ENCODE measurements at places on chromosomes 16 and 17. TPM values are rescaled to one million over a fixed set of nuclear protein-coding genes. Genes with fewer than 3 reads are reported as not detected.
A peak's percentile ranks its signal among the peaks of the same experiment; 100 is the strongest.

- no peak for DNase-seq
Observed at GRCh38 chr17:58822148-58823050, 66.7 kb downstream of the PPM1E start.

DNA sequence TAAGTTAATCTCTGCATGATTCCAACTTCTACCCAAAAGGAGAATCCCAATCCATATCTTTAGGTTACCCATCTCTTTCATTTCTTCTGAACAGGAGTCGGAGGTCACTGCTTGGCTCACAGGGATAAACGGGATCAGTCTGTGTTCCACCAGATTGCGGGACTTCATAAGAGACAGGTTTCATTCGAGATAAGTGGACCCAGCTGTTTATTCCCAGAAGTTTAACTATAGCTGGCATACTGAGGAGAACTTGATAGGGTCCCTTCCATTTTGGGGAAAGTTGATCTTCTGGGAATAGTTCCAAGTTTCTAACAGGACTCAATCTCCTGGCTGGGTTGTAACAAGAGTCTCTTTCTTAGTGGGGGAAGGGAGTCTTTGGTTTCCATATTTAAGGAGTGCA, 45.4 kb upstream of the ARL4D start:
- no peak for DNase-seq

GRCh38 chr17:82601447-82602000, 46.7 kb downstream of the WDR45B start:
- no peak for DNase-seq

DNA sequence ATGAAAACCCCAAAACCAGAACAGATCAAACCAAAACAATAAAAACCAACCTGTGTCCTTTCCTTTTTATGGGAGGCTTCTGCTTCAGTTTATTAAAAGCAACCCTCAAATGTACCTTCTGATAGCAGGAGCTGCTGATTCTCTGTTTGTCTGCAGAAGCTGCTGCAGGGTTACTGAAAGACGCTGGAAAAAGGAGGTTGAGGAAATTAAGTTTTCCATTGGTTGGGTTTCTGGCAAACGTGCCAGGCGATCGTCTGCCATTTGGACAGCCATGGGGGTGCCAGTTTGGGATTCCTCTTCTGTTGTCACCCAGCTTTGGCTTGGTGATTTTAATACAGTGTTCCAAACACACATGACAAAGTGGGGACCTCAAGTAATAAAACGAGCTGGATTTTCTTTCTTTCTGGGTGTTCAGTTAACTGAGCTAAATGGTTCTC, 185.4 kb upstream of the ZFHX3 start:
- DNase-seq, result no peak

- DNase-seq, result no peak
Observed at GRCh38 chr17:51258756-51259563, 889 bp downstream of the MBTD1 start.

GRCh38 chr16:11306997-11307638, 26.0 kb upstream of the PRM1 start:
- DNase-seq, result no peak

GRCh38 chr16:65500007-65500406, 378.1 kb upstream of the CDH11 start:
- DNase-seq, result no peak

DNA sequence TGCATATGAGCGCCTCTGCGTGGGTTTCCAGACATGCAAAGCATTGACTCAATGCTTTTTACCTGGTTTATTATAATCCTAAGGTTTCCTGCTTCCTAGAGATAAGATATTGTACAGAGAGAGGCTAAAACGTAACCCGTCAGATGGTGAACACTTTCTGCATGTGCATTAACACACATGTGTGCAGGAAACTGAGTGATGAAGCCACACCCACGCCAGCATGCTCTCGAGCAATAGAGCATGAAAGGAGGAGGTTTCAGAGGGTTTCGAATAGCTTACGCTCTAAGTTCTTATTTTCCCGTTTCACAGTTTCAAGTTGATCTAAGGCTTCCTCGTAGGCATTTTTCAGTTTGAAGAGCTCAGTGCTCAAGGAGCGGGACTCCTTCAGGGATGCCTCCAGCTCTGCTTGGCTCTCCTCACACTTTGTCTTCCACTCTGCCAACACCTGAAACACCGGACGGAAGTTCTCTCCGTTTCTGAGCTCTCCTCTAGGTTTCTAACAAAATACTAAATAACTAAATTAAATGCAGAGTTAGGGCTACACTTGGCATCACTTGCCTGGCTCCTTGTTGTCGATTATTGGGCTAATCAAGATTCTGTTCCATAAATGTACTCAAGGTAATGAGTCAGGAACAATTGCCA, 23.2 kb downstream of the MYH3 start:
- no peak for DNase-seq

DNA sequence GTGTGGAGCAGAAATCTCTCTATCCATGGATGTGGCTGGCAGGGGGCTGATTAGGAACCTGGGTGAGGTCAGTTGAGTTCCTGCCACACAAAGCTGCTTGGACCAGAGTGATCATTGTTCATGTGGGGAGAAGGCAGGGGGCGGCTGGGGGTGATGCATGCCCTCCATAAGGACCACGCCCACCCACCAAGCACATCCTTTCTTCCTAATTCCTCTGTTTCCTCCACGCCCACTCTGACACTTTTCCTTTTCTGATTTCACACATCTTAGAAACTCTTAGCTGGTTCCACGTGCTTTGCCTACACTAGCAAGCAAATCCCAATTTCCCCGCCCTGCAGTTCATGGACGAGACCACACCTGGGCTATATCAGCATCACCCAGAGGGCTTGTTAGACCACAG, 108.5 kb downstream of the SDK2 start:
- no peak for DNase-seq

- DNase-seq, result peak; percentile 91
Observed at GRCh38 chr17:63774141-63774968, at the start of gene DDX42. Gene DDX42 (plus strand): TSS chr17:63774170. CDS start chr17:63787050, 12,880 bp downstream.

- no peak for DNase-seq
Observed at GRCh38 chr16:51181503-51181811, 30.4 kb upstream of the SALL1 start.

DNA sequence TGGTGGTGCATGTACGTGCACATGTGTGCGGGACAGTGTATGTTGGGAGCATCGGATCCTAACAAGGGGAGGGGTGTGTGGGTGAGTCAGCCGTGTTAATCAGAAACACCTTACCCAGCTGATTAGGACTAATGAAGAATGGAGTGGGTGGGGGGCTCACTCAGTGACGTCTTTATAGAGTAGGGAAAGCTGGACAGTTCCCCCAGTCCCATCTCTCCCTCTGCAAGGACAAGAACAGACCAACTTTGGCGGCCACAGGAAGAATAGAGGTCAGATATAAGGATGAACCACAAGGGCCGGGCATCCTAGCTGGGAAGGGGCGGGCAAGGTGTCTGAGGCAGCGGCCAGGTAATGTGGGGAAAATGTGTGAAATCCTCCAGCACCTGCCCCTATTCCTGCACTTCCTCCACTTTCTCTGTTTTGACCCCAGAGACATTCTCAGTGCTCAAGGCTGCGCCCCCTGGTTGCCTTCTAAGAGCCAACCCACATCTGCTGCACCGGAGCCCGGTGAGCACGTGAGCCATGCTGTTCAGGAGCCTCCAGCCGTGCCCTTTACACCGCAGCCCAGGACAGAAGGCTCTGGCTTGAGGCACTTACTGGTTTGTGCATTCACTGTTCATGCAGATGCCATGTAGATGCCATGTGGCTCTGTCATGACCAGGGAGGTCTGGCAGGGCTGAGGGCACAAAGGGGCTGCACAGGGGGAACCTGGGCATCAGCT, 18.9 kb upstream of the TBX21 start:
- no peak for DNase-seq

DNA sequence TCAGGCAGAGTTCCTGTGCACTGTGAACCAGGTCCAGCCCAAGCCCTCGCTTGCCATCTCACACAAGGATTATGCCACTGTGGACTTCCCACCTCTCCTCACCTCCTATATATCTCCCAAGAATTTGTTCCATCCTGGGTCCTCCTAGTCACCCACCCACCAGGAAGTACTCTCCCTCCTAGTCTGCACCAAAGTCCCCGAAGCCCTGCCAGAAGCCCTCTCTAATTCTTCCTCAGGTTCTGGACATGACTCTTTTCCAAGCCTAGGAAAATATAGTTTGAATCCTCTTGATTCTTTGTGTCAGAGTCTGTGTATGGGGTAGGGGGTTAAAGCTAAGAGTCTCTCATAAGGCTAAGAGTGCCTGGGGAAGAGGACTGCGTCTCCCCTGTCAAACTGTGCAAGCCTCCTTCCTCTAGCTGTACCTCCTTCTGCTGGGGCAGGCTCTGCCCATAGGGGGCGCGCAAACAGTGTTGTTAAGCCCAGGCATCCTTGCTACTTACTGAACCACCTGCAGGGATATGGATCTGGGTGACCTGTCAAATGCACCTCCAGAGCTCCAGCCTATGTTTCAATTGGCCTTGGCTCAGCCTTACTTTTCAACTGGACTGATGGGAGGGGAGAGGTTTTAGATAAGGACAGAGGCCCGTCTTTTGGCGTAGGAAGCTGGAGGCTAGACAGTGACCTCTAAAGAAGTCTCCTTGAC, 16.6 kb upstream of the DLX4 start:
- peak; percentile 68 for DNase-seq

DNA sequence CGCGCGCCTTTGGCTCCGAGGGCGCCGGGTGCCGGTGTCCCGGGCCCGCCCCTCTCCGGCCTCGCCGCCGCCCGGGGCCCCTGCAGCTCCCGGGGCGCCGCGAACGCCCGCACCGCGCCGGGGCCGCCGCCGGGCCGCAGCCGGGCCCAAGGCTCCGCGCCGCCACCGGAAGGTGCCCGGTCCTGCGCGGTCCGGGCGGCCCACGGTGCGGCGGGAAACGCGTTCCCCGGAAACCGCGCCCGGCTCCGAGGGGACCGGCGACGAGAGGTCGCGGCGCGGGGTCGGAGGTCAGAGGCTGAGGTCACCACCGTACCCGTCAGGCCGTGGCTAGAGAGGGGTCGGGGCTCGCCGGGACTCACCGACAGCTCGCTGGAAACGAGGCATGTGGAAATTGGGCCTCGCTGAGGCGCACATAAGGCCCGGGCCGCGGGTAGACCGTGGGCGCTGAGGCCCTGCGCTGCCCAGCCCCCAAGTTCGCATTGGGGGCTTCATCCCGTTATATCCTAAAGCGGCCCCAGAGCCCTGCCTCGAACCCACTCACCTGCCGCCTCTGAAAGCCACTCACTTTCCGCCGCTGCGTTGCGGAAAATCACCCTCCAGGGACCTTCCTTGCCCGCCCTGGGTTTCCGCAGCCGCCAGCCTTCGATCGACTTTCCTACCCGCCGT, at the start of gene DUS1L:
DUS1L (minus strand) TSS at position 167 of the 666 bp plus-strand sequence. CDS start 745 bp downstream, outside the sequence.
- no peak for DNase-seq

DNA sequence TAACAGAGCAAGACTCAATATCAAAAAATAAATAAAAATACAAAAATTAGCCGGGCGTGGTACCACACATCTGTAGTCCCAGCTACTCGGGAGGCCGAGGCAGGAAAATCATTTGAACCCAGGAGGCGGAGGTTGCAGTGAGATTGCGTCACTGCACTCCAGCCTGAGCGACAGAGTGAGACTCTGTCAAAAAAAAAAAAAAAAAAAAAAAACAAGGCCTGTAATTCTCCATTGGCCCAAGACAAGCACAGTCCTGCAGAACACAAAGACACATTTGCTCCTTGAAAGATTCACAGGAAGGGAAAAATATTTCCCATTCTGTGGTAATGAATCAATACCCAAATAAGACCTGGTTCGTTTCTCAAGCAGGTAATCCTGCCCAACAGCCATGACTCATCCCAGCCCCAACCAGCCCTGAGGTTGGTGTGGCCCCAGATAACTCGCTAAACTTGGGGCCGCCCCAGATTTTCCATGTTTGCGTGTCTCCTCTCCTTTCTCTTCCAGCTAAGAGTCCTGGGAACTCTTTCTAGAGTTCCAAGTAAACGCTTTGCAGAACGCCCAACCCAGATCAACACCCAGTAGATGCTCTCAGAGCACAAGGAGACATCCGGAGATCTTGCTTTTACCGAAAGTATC, 40.3 kb upstream of the SNN start:
- no peak for DNase-seq

GRCh38 chr16:62652441-62653120, 616.3 kb upstream of the CDH8 start:
- no peak for DNase-seq

- no peak for DNase-seq
Observed at GRCh38 chr16:48323783-48324775, 61.1 kb downstream of the SIAH1 start.

DNA sequence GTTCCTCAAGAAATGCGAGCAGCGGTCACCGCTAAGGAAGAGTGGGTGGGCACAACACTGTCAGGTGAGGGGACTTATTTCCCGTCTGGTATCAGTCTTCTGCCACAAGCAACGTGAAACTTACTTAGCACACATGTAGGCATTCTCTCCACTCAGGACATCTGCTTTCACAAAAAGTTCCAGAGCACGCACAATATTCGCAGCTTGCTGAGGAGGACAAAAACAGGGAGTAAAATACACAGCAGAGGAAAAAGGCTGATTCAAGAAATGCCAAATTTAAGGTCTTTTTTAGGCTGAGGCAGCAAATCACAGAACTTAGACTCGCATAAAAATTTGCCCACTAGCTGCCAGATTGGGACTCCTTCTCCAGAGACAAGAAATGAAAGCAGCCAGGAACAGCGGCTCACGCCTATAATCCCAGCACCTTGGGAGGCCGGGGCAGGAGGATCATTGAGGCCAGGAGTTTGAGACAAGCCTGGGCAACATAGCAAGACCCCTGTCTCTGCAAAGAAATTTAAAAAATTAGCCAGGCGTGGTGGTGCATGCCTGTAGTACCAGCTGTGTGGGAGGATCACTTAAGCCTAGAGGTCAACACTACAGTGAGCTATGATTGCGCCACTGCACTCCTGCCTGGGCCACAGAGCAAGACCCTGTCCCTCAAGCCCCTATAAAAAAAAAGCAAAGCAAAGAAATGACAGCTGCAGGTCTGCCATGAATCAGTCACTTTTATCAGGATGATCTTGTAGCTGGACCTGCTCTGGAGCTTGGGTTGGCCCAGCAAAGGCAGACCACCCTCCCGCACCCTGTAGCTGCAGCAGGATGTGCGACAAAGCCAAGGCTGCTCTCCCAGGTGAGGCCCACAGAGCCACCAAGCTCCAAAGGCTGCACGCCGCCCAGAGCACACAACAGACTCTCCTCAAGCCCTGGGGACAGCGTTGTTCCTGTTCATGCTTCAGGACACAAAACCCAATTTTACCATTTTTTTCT, 20.5 kb downstream of the USP36 start:
- DNase-seq, result no peak

- no peak for DNase-seq
Observed at GRCh38 chr17:28940675-28941074, 10.6 kb downstream of the PHF12 start.

- no peak for DNase-seq
Observed at GRCh38 chr16:77434530-77435271, at the start of gene ADAMTS18. Gene ADAMTS18 (minus strand): TSS chr16:77435034. CDS start chr16:77434695, 339 bp downstream.

GRCh38 chr16:79887541-79888540, 287.3 kb upstream of the MAF start:
- DNase-seq, result no peak

- no peak for DNase-seq
Observed at GRCh38 chr16:73288520-73288919, 240.6 kb upstream of the ZFHX3 start.

- DNase-seq, result no peak
Observed at GRCh38 chr16:49365711-49366509, 7.7 kb upstream of the C16orf78 start.

- no peak for DNase-seq
Observed at GRCh38 chr16:15810411-15810810, 46.4 kb downstream of the MYH11 start.

- no peak for DNase-seq
Observed at GRCh38 chr16:14187517-14188338, 116.6 kb downstream of the MRTFB start.

Gene SLC4A1
- total RNA-seq, result not detected

Gene MPV17L
- total RNA-seq, result 41.4 TPM

Gene TBC1D3K
- not detected for total RNA-seq

Gene TPPP3
- total RNA-seq, result 1.3 TPM

Gene TSPAN10
- 0.80 TPM for total RNA-seq

Gene PRR11
- 25.1 TPM for total RNA-seq

Gene MT1X
- total RNA-seq, result 3,885 TPM

Gene FNDC8
- not detected for total RNA-seq

Data from breast epithelium (tissue), 4 donors.